ENCODE measurements at places on chromosomes 3 and 15. TPM values are rescaled to one million over a fixed set of nuclear protein-coding genes. Genes with fewer than 3 reads are reported as not detected.

Gene PAQR5
- total RNA-seq: 12.6 TPM

Gene STAB1
- 0.27 TPM for total RNA-seq

Gene PIF1
- total RNA-seq: 18.9 TPM

Gene ZIC1
- 0.77 TPM for total RNA-seq

Gene ISLR
- not detected for total RNA-seq

Gene ADIPOQ
- not detected for total RNA-seq

Gene TMEM212
- total RNA-seq: not detected

Gene C3orf49
- total RNA-seq: not detected

- peaks cover 24% of the 10 kb centered on the region for H3K27me3 ChIP-seq
- no peak for DNase-seq
- H3K27ac ChIP-seq: no peak overlapping the region
- no peaks in the 10 kb centered on the region for H3K4me1 ChIP-seq
- H3K4me3 ChIP-seq: no peak overlapping the region
Measured at GRCh38 chr3:34374521-34374920, 576.1 kb downstream of the PDCD6IP start.

GRCh38 chr15:25891081-25891480 lies 28.0 kb upstream of the ATP10A start:
- H3K36me3 ChIP-seq: no peaks in the 10 kb centered on the region
- H3K4me1 ChIP-seq: no peaks in the 10 kb centered on the region
- H3K27me3 ChIP-seq: peaks cover 7% of the 10 kb centered on the region
- no peak for DNase-seq
- no peak overlapping the region for H3K27ac ChIP-seq
- no peak overlapping the region for H3K4me3 ChIP-seq

- no peaks in the 10 kb centered on the region for H3K36me3 ChIP-seq
- no peak for DNase-seq
- no peaks in the 10 kb centered on the region for H3K27me3 ChIP-seq
- H3K4me3 ChIP-seq: no peak overlapping the region
- peaks cover 6% of the 10 kb centered on the region for H3K4me1 ChIP-seq
Measured at GRCh38 chr15:44028349-44028748, 166.7 kb downstream of the FRMD5 start.

DNA sequence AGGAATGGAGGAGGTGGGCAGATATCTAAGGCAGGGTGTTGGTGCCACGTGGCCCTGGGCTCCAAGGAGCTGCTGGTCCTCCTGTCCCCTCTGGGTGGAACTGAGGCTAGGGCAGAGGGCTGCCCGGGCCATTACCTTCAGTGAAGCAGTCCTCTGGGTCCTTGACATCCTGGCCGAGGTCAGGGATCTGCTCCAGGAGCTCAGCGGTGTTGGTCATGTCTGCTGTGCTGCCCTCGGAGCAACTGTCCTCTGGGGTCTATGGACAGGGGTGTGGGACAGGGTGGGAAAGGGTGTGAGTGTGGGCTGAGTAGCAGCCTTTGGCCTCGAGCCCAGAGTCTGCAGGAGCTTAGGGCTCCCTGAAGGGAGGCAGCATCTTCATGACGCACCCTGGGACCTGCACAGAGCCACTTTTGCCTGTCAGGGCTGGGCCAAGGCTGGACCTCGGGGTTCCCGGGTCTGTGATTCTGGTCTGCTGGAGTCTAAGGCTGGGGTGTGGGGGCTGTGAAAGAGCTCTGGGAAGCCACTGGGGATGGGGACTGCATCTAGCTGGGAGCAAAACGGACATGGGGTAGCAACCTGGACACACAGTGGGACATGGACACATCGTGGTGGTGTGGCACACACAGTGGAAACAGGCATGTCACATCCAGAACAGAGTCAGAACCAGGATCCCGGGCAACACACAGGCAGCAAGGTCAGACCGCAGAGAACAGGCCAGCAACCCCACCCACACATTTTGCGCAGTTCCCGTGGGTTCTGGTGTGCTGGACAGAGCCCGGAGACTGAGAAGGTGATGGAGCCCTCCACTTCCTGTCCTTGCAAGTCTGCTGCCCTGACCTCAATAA lies 72.7 kb downstream of the SCN5A start:
- no peaks in the 10 kb centered on the region for H3K36me3 ChIP-seq
- H3K27me3 ChIP-seq: peaks cover 5% of the 10 kb centered on the region
- H3K27ac ChIP-seq: no peak overlapping the region
- H3K4me3 ChIP-seq: no peak overlapping the region

GRCh38 chr3:168859574-168859973 lies 763.9 kb upstream of the GOLIM4 start:
- H3K4me1 ChIP-seq: peaks cover 23% of the 10 kb centered on the region
- no peaks in the 10 kb centered on the region for H3K27me3 ChIP-seq
- no peak for DNase-seq
- peak overlapping the region; percentile 82 for H3K27ac ChIP-seq
- H3K36me3 ChIP-seq: peaks cover 21% of the 10 kb centered on the region

DNA sequence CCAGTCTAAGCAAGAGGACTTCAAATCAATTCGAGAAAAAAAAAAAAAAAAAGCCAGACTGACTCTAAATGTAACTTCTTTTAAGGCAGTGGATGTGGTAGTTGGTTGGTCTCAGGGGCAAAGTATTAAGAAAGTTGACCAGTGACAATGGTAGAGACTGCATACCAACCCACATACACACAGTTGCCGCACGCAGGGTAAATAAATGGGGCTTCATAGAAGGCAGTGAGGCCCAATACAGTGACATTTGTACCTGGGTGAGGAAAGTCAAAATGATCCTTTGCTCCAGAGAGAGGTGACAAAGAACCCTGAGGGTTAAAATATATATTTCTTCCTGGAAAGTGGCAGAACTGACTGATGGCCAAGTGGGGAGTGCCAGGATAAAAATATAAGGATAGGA lies 100.8 kb upstream of the MEX3B start:
- H3K4me1 ChIP-seq: no peaks in the 10 kb centered on the region
- no peak for DNase-seq
- no peak overlapping the region for H3K27ac ChIP-seq
- no peak overlapping the region for H3K4me3 ChIP-seq
- no peaks in the 10 kb centered on the region for H3K27me3 ChIP-seq
- peaks cover 7% of the 10 kb centered on the region for H3K36me3 ChIP-seq

GRCh38 chr15:23857028-23857641 lies 170.0 kb upstream of the NDN start:
- H3K27me3 ChIP-seq: no peaks in the 10 kb centered on the region
- peak; percentile 27 for DNase-seq
- H3K4me1 ChIP-seq: peaks cover 9% of the 10 kb centered on the region

- peaks cover 9% of the 10 kb centered on the region for H3K4me1 ChIP-seq
- H3K4me3 ChIP-seq: peak overlapping the region; percentile 69
- H3K27ac ChIP-seq: no peak overlapping the region
- DNase-seq: no peak
- peaks cover 66% of the 10 kb centered on the region for H3K27me3 ChIP-seq
- no peaks in the 10 kb centered on the region for H3K36me3 ChIP-seq
Measured at GRCh38 chr15:101490922-101491733, 1.6 kb upstream of the PCSK6 start.

DNA sequence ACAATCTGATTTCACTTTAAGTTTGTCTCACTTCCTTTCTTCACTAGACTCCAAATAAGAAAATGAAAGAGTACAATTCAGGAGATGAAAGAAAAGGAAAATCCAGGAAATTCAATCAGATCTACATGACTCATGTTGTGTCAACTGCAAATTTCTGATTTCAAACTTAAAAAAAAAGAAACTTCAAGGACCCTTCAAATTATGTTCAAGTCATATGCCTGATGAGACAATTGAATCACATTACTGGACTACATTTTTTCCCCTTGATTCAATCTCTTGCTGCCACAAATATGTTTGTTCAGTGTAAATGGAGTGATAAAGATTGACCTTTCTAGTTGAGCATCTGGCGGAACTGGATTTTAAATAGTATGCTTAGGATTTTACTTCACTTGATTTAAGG lies 37.4 kb downstream of the FRMD5 start:
- DNase-seq: no peak
- peaks cover 14% of the 10 kb centered on the region for H3K4me1 ChIP-seq
- H3K36me3 ChIP-seq: no peaks in the 10 kb centered on the region
- H3K27ac ChIP-seq: no peak overlapping the region
- H3K27me3 ChIP-seq: peaks cover 3% of the 10 kb centered on the region

DNA sequence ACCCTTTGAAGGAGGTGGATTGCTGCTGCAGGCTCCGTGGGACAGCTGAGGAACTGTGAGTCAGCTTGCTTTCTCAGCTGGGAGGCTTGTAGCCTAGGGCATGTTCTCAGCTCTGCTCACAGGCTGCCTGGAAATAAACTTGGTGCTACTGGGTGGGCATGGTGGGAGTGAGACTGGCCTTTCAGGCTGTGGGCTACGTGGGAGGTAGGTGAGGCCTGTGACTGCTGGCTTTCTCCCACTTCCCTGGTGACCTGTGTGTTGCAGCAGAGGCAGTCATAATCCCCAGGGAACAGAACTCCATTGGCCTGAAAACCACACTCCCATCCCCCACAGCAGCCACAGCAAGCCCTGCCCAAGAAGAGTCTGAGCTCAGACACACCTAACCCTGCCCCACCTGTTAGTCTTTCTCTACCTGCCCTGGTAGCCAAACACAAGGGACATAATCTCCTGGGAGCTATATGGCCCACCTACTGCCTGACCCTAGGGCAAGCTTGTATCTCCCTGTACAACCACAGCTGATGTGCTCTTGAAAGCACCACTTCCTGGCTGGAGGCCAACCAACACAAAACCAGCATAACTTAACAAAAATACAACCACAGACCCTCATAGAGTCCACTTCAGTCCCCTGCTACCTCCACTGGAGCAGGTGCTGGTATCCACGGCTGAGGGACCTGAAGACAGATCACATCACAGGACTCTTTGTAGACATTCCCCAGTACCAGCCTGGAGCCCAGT lies 236.5 kb downstream of the SQOR start:
- H3K27me3 ChIP-seq: no peaks in the 10 kb centered on the region
- peak overlapping the region; percentile 27 for H3K27ac ChIP-seq
- no peak for DNase-seq

GRCh38 chr3:139434764-139435307 lies 41.5 kb downstream of the RBP2 start:
- no peak overlapping the region for H3K4me3 ChIP-seq
- no peak overlapping the region for H3K27ac ChIP-seq
- H3K4me1 ChIP-seq: no peaks in the 10 kb centered on the region
- no peaks in the 10 kb centered on the region for H3K27me3 ChIP-seq

DNA sequence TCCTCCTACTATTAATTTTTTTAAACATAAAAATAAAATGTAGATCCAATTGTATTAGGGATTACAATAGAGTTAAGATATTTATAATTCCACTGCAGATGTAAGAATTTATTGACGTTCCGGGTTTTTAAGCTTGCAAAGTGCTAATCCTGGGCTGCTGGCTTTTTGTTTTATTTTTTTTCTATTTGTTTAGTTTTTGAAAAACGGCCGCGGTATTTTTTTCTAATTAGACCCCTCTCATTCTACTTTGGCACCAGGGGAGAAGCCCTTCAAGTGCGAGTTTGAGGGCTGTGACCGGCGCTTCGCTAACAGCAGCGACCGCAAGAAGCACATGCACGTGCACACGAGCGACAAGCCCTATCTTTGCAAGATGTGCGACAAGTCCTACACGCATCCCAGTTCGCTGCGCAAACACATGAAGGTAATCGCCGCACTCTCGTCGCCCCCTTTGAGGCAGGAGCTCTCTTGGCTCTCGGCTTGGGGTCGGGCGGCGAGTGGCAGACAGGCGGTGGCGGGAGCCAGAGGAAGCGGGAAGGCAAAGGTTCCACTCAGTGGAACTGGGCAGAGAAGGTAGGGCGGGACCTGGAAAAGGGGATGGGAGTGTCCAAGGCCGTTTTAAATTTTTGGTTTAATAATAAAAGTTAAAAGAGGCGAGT lies 3.2 kb downstream of the ZIC1 start:
- no peaks in the 10 kb centered on the region for H3K36me3 ChIP-seq
- H3K4me3 ChIP-seq: no peak overlapping the region
- peaks cover 91% of the 10 kb centered on the region for H3K27me3 ChIP-seq
- DNase-seq: no peak
- no peak overlapping the region for H3K27ac ChIP-seq

DNA sequence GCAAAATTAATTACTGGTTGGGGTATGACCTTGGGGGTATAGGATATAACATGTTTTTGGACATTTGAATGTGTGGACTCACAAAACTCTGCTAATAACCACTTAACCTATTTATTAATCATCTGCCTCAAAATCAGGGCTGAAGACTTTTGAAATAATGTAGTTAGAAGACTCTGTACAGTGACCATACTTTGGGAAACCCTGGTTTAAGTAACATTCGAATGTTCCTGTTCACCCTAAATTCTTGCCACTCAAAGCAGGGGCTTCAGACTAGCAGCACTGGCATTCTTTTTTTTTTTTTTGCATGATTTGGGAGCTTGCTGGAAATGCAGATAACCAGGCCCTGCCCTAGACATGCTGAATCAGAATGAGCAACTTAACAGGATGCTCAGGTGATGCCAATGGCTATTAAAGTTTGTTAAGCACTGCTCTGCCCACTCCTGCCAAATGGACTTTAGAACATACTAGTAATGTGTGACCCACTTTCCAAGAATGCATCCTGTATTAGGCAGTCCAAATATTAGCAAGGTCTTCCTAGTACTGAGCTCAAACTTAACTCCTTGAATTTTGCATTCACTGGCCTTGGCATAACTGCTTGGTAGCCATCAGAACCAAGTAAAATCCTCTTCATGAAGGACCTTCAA lies 12.7 kb upstream of the ST3GAL6 start:
- DNase-seq: no peak
- no peak overlapping the region for H3K27ac ChIP-seq
- H3K36me3 ChIP-seq: peaks cover 1% of the 10 kb centered on the region
- H3K4me3 ChIP-seq: no peak overlapping the region
- H3K27me3 ChIP-seq: no peaks in the 10 kb centered on the region

DNA sequence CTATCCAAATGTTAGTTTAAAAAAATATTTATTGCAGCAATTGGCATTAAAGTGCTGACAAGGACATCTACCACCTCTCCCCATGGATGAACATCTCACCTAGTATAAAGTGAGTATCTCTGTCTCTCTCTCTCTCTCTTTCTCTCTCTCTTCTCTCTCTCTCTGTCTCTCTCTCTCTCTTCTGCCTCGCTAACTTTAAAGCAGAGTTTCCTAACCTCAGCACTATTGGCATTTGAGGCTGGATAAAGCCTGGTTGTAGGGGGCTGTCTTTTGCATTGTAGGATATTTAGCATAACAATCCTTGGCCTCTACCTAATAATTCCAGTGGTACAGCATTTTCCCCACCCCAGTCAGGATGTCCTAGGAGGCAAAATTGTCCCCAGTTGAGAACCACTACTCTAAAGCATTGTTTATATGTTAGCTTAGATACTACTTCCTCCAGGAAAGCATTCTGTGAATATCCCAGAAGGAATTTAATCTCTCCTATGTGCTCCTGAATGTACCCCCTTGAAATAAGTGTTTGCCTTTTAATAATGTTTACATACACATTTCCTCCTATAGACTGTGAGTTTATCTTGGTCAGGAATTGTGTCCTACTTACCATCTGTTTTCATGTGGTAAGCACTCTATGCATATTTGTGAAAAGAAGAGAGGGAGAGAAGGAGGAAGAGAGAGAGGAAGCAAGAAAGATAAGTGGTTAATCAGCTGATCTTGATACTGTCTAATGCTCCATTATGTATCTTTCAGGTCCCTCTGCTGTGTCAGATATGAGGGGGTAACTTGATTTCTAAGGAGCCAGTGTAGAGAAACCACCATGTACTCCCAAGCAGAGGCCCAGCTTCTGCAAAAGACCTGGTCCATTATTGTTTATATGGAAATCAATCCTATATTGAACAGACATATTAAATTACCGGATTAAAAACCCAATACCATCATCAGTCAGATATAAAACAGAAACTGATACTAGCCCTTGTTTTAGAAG lies 346.6 kb downstream of the RBMS3 start:
- H3K4me3 ChIP-seq: no peak overlapping the region
- no peak for DNase-seq
- H3K4me1 ChIP-seq: peaks cover 10% of the 10 kb centered on the region
- H3K27ac ChIP-seq: no peak overlapping the region
- no peaks in the 10 kb centered on the region for H3K27me3 ChIP-seq

GRCh38 chr3:4948395-4948794 lies 30.8 kb upstream of the BHLHE40 start:
- H3K4me3 ChIP-seq: no peak overlapping the region
- no peak overlapping the region for H3K27ac ChIP-seq
- no peaks in the 10 kb centered on the region for H3K36me3 ChIP-seq
- peaks cover 5% of the 10 kb centered on the region for H3K4me1 ChIP-seq
- no peaks in the 10 kb centered on the region for H3K27me3 ChIP-seq

Data from progenitor cell of endocrine pancreas (in vitro differentiated cells).